AG04450 (cell line): ENCODE measurements at places on chromosomes 12 and 14.

DNA sequence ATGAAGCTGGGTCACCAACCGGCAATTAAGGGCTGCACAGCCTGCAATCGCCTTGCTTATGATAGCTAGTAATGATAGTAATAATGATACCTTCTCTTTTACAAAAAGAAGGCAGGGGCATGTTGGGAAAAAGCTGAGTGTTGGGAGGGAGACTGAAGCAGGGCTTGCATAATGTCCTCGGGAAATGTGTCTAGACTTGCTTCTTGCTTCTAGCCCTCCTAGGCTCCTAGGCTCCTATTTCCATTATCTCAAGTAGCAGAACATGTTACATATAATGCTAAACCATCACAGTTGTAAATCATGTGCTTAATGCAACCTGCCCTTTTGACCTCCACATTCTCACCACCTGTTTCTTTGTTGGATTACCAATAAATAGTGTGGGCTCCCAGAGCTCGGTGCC lies 18.7 kb downstream of the RERGL start:
- DNase-seq, result no peak

GRCh38 chr12:15732341-15733061 lies 56.7 kb downstream of the EPS8 start:
- DNase-seq, result no peak

- DNase-seq, result no peak
Observed at GRCh38 chr14:68593806-68594536, 198.9 kb downstream of the ZFP36L1 start.

DNA sequence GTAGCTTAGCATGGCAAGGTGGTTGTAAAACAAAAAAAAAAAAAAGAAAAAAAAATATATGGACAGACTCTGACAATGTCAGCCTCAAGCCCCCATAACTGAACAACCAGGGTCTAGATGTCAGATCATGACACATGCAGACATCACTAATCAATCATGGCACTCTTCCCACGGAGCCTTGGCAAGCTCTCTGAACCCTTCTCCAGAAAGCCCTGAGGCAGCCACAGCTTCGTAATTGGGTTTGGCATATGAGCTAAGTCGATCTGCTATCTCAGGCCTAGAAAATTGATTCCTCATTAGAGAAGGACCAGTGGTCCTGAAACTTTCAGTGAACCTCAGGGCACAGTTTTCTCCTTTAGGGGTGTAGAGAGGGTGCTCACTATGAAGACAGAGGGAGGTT lies 112.2 kb downstream of the GPR135 start:
- DNase-seq, result no peak

DNA sequence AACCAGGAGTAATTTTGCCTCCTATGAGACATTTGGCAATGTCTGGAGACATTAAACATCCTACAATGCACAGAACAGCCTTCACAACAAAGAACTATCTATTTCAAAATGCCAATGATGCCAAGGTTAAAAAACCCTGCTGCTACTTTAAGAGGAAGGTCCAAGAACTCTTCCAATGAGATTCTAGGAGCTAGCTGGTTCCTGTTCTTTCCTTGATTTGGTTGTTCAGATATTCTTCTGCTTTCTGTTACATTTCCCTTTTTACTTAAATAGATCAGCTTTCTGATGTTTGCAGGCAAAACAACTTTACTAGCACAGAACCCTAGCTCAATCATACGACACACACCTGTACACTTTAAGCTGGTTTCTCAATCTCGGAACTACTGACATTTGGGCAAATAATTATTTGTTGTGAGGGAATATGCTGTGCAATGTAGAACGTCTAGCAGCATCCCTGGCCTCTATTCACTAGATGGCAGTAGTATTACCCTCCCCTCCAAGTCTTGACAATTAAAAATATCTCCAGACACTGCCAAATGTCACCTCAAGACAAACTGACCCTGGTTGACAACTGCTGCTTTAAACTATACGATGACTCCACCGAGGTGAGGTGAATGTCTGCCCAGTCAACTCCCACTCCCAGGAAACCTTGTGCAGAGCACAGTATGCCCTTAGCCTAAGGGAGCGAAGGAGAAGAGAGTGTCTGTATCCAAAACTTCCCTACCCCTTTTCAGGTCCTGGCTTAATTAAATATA lies 4.4 kb downstream of the BLTP3B start:
- DNase-seq, result no peak

- DNase-seq, result no peak
Observed at GRCh38 chr12:122012184-122012583, 9.5 kb upstream of the BCL7A start.

DNA sequence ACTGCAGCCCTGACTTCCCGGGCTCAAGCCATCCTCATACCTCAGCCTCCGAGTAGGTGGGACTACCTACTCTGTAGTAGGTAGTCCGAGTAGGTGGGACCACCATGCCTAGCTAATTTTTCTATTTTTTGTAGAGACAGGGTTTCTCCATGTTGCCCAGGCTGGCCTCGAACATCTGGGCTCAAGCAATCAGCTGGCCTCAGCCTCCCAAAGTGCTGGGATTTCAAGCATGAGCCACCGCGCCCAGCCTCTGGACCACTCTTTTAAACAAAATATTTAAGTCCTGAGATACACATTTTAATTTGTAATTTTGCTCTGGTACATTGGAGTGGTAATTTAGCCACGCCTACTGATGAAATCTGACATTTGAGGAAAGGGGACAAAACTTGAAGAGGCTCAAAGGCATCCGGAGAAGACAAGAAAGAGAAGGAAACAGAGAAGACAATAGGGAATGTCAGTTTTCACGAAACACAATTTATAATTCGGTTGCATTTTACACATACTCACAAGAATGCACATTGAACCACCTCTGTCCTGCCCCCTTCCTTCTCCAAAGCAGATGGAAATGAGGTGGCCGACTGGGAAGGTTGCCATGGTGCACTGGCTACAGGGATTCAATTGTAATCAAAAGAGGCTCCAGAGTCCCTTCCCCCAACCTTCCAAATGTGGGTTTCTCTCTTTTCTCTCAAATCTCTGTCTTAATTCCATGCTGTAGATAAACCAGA lies 9.7 kb upstream of the TUBA1A start:
- peak; percentile 81 for DNase-seq

GRCh38 chr12:119678459-119678858 lies 10.5 kb downstream of the PRKAB1 start:
- DNase-seq, result no peak

DNA sequence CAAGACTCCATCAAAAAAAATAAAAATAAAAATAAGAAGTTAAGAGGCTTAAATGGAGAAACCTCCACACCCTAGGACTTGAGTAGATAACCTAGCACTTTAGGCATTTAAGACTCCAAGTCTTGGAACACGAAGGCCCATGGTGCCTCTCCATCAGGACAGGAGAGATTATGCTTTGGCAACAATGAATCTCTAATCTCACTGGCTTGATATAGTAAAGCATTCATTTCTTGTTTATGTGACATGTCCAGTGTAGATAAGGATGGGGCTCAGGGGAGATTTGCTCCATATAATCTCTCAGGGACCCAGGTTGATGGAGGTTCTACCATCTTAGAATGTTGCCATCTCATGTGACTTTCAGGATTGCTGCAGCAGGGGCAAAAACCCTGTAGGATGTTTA lies 117.7 kb upstream of the FUT8 start:
- DNase-seq, result no peak
